ENCODE measurements at places on chromosomes 6 and 20.

DNA sequence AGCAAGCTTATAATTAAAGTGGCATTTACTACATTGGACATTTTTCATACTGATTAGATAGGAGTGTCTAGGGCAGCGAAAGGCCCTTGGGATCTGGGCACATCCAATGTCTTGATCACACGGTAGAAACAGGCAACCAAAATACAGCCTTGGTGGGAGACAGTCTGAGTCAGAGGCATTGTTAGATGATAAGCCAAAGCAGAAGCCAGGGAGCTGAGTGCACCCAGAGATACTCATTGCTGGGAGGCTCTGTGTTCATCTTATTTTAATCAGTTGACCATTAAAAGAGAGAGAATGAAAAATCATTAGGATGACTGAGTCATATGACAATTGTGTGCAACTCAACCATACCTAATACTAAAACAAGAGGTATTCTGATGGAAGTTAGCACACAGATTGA is 109.5 kb downstream of the LCA5 start:
- no peak for DNase-seq

- DNase-seq = peak; percentile 36
These were observed 523 bp downstream of the CPXM1 start for GRCh38 chr20:2799688-2800520.

- DNase-seq = peak; percentile 73
These were observed 687 bp downstream of the SLC35A1 start for GRCh38 chr6:87473419-87473903.

DNA sequence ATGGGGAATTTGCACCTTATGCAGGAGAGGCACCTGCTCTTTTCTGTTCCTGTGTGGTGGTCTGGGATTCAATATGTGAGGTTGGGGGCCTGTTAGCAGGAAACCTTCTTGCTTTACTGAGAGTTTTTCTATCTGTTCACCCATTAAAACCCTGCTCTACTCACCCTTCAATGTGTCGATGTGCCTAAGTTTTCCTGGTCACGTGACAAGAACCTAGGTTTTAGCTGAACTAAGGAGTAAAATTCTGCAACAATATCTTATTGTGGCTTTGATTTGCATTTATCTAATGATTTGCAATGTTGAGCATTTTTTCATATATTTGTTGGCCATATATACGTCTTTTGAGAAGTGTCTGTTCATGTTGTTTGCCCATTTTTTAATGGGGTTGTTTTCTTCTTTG is 979.9 kb downstream of the HACE1 start:
- DNase-seq = no peak

GRCh38 chr6:56572788-56573471 is 69.8 kb downstream of the DST start:
- no peak for DNase-seq

GRCh38 chr6:25627001-25627400 is 25.0 kb upstream of the SCGN start:
- no peak for DNase-seq

DNA sequence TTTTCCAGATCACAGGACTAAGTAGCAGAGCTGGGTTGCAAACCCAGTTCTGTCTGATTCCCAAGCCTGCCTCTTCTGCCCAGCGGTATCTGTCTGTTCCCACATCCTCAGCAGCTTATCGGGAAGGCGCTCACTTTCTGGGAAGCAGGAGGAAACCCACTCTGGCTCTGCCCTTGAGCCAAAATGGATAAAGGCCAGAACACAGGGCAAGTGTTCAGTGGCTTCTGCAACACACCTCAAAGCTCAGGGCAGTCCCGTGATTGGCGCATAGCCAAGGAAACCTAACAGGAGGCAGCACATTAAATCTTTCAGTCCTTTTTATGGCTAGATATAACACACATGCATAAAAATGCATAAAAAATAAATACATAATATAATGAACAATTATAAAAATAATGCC is 262.2 kb downstream of the NRN1 start:
- DNase-seq = no peak

DNA sequence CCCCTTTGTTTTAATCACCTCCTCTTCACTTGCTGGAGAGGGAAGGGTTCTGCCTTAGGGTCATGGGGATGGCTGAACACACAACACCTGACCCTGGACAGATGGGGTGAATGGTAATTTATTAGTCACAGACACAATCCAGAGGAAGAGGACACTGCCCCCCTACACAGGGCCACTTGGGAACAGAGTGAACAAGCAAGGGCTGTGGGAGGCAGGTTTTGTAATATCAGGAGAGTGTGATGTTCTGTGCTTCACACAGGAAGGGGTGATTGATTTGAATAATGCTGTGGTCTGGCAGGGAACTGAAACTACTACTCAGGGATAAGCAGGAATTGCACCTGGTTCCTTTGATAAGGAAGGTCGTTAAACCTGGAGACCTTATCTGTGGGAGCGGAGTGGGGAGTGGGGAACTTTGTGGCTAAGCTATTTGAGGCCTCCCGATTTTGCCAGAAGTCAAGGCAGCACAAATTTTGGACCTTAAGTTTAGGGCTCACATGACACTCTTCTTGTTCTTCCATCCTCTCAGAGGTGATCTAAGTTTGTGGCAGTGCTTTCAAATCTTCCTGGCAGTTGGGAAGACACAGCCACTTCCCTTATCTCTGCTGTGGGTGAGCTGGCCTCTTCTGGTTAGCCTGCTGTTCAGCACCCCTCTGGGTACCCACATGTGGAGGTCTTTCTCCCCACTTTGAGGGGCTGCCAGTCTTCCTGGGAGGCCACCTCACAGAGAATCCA is 77.8 kb downstream of the CD164 start:
- DNase-seq = peak; percentile 23

GRCh38 chr6:127939442-127940066 is 38.7 kb upstream of the THEMIS start:
- DNase-seq = no peak

- DNase-seq = no peak
These were observed 168.0 kb upstream of the ID4 start for GRCh38 chr6:19669206-19669605.

- no peak for DNase-seq
These were observed 252.2 kb downstream of the ERMARD start for GRCh38 chr6:170003451-170004160.
